ENCODE measurements at places on chromosomes 4 and X. TPM values are rescaled to one million over a fixed set of nuclear protein-coding genes. Genes with fewer than 3 reads are reported as not detected.
A peak's percentile ranks its signal among the peaks of the same experiment; 100 is the strongest.

The SSX4 gene
- total RNA-seq = not detected

The VCX3B gene
- 0.62 TPM for total RNA-seq

The STATH gene
- total RNA-seq = not detected

The TMEM131L gene
- 8.2 TPM for total RNA-seq

The DCAF8L2 gene
- 0.17 TPM for total RNA-seq

The FRMD7 gene
- total RNA-seq = not detected

The HPGD gene
- 2.6 TPM for total RNA-seq

The ADAMTS3 gene
- 0.12 TPM for total RNA-seq

The ADAM29 gene
- not detected for total RNA-seq

The NPY2R gene
- not detected for total RNA-seq

- no peak for DNase-seq
These were observed 25.2 kb upstream of the G3BP2 start for GRCh38 chr4:75698162-75698962.

DNA sequence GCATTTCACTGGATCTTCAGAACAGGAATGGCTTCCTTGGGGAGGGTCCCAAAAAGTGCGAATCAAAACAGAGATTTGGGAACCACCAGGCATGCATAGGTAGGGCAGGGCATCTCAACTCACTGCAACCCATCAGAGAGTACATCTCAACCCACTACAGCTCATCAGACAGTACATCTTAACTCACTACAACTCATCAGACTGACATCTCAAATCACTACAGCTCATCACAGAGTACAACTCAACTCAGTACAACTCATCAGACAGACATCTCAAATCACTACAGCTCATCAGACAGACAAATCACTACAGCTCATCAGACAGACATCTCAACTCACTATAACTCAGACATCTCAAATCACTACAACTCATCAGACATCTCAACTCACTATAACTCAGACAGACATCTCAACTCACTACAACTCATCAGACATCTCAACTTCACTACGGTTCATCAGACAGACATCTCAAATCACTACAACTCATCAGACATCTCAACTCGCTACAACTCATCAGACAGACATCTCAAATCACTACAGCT, 47.5 kb upstream of the CLDN34 start:
- no peak for DNase-seq

- peak; percentile 53 for DNase-seq
These were observed 63.8 kb upstream of the ANXA10 start for GRCh38 chr4:168028568-168028967.

DNA sequence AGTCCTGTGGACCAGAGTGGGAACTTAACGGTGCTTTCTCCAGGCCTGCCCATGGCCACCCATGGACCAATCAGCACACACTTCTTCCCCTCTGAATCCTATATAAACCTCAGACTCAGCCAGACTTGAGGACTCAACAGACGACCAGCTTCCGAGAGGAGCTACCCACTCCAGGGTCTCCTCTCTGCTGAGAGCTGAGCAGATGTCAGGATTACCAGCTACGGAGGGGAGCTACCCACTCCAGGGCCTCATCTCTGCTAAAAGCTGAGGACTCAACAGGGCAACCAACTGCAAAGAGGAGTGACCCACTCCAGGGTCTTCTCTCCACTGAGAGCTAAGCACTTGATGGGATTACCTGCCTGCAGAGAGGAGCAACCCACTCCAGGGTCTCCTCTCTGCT, 80.0 kb upstream of the DDX60 start:
- DNase-seq = no peak

DNA sequence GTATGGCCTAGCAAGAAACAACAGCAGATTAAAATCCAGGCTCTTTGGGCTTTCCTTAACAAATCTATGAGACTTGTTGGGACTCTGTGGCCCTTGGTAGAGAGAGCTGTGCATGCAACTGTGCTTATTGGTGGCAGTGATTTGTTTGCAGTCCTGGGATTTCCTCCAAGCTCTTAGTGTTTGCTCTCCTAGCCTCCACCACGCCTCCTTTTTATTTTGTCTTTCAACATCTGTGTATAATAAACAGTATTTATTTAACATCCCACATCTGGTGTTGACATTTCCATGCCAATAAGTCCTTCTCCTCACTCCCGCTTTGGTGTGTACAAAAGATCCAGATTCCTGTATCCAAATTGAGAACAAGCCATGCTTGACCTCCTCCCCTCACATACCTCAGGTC, 3.1 kb downstream of the TNMD start:
- DNase-seq = no peak

DNA sequence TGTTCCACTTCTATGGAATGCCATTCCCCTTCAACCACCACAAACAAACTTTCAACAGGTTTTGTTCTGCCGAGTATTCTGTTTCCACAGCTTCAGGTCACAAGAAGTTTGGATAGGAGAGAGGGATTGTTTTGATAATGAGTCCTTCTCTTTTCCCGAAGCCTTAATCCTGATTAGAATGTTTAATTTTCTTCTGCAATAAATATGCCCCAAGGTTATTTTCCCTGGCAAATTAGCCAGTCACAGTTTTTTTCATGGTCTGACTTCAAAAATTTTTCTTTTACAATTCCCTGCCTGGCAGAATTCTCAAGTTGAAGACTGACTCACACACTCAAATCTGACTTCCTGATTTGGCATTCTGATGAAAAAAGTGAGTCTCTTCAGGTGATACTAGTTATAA, 33.1 kb upstream of the EDNRA start:
- DNase-seq = peak; percentile 69

GRCh38 chr4:39043058-39043860, 11.1 kb upstream of the TMEM156 start:
- peak; percentile 69 for DNase-seq

DNA sequence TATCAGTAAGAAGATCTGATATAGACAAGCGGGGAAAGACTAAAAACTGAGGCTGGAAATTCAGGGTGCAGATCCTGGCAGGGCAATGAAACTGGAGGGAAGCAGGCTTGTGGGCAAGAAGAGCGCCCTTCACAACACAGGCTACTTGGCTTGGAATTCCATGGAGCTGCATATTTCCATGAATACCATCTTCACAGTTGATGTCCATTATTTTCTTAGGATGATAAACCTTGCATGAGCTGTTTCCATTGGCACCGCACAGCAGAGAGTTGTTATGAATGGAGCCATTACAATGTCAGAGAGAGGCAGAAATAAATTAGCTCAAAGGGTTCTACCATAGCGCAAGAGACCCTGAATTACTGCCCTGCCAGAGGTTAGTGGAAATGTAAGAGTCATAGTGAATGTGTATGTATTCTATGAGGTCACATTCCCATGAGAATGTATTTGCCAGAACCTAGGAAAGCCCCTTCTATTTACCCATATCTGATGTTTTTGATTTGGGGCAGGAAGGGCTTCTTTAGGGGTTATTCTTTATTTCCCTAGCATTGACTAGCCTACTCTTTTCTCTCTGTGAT, 215.6 kb downstream of the PALLD start:
- no peak for DNase-seq

- peak; percentile 48 for DNase-seq
These were observed 19.8 kb upstream of the PPARGC1A start for GRCh38 chr4:23909671-23910070.

DNA sequence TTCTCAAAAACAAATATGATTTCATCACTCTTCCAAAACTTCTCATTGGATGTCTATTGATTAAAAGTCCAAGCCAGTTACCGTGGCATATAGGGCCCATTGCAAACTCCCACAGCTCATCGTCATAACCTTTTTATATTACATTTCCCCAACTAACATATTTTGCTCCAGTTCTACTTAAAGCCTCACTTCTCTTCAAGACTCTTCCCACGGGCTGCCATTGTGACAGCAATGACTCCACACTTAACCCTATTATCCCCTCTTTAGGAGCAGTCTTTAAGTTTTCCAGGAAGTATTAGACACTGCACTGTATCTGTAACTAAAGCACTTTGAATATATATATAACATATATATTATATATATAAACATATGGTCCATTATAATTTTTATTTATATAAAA, 44.5 kb downstream of the DTHD1 start:
- DNase-seq = no peak

GRCh38 chrX:140572724-140573123, 67.9 kb upstream of the SOX3 start:
- DNase-seq = peak; percentile 39

DNA sequence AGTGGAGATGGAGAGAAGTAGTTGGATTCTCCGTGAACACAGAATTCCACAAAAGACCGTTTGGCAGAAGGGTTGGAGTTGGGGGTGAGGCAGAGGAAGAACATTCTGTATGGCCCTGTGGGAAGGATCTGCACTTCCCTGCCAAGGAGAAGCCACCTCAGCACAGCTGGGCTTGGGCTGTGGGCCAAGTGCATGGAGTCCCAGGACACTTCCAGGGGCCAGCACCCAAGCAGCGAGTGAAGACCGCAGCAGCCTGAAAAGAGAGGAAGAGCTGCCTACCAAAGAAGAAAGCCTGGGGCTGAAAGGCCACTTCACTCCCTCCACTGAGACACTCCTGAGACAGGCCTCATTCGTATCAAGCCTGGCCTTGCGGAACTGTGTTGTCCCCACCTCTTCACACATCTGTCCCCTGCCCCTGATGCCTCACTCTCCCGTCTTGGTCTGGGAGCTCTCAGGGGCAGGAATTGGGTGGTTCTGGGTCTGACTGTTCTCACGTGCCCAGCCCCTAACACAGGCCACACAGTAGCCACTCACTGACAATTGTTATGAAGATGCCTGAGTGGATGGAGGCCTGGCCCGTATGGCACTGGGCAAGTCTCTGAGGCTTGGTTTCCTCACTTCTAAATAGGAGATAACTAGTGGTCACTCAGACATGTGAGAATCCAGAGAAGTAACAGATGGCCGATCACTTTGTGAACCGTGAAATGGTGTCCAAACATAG, 3.3 kb upstream of the AWAT2 start:
- DNase-seq = no peak

- peak; percentile 8 for DNase-seq
These were observed 986.0 kb downstream of the CCSER1 start for GRCh38 chr4:91113130-91113706.

DNA sequence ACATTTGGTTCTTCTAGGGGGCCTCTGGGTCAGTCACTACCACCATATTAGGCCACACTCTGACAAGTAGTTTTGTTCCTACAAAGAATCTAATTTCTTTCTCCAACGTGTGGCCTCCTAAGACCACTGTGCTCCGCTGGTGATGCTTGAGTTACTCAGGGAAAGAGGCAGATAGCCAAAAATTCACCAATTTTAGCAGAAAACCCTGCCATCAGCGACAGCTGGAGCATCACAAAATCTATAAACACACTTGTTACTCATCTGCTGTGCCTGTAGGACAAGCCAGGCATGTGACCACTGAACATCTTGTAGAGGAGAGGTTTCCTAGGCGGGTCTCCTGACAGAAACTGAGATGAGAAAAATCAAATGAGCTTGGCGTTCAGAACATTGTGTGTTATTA, 105.4 kb downstream of the SYNPO2 start:
- DNase-seq = no peak
